Stimulated activated CD8-positive, alpha-beta memory T cell treated with anti-CD3 and anti-CD28 coated beads, Interleukin-12 subunit alpha, Interleukin-12 subunit beta, amount 100 ng/mL, for 1 hour (primary cell): ENCODE measurements at places on chromosomes 7 and 10.

DNA sequence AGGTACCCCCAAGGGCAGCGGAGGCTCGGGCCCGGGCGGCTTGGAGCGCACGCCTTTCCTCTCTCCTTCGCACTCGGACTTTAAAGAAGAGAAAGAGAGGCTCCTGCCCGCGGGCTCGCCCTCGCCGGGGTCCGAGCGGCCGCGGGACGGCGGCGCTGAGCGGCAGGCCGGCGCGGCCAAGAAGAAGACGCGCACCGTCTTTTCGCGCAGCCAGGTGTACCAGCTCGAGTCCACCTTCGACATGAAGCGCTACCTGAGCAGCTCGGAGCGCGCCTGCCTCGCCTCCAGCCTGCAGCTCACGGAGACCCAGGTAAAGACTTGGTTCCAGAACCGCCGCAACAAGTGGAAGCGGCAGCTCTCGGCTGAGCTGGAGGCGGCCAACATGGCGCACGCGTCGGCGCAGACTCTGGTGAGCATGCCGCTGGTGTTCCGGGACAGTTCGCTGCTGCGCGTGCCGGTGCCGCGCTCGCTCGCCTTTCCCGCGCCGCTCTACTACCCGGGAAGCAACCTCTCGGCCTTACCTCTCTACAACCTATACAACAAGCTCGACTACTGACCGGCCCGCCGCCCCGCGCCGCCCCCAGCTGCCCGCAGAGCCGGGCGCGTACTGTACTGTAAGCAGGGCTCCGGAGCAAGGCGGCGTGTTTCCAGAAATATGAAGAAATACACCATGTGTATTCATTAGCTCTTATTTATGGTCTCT lies 1.8 kb downstream of the HMX2 start:
- DNase-seq, result no peak

GRCh38 chr7:5173496-5173895 lies 16.5 kb upstream of the WIPI2 start:
- no peak for DNase-seq

- DNase-seq, result no peak
Observed at GRCh38 chr10:43925793-43926192, 277.1 kb upstream of the ZNF32 start.

GRCh38 chr7:21867226-21867625 lies 78.5 kb downstream of the CDCA7L start:
- no peak for DNase-seq

DNA sequence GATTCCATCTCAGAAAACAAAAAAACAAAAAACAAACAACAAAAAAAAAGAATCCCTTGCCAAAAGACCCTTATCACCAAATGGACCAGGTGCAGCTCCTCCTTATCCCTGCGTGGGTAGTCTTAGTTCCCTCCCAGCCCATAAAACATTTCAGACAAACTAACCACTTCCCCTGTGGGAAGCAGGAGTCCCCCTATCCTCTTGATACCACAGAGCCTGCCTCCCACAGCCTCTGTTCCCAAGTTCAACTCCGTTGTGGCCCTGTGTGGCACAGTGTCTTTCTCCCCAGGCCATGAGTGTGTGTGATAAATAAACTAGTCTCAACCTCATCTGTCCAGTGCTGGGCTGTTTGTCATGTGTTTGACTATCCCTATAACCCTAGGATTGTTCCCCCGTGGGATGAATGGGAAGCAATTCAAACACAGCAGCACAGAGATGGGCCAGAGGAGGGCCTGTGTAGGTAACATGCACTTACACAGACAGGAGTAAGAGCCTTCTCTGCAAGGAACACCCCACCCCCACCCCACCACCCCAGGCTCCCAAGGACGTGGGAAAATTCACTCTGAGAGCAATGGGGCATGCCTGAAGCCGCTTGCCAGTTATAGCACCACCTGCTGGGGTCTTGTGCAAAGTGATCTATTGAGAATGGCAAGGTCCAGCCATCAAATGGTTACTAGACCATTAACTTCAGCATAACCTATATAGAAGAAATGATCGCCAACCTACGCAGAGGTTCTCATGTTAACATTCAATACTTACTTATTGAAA lies 147.1 kb upstream of the GHITM start:
- no peak for DNase-seq

DNA sequence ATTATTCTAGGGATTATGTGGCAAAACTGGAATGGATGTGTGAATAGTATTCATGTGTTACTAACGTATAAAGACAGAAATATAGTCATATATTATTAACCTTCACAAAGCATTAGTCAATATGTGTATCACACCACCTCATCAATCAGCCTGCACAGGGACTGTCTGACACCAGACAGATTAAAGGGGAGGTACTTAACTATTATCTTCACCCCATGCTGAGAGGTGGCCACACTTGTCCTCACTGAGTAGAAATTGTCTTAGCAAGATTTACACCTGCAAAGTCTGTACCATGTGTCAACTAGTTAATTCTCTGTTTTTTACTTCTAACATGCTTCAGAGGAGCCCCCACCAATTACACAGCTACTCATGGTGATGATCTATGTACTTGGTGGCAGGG lies 146.3 kb upstream of the LRGUK start:
- no peak for DNase-seq

DNA sequence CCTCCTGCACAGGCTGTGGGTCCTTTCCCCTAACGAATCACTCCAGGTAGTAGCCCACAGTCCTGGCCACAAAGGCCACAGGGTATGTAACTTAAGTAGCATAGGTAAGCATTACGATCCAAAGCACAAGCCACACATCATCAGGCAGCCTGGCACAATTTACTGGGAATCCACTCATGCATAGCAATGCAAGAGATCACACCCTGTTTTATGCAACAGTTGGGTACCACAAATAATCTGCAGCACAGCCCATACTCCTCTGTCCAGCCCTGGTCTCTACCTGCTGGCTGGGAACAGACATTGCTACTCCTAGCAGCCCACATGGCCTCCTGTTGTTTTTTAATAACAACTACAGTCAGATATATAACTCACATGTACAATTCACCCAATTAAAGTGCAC lies 34.3 kb downstream of the SRPK2 start:
- DNase-seq, result no peak

- no peak for DNase-seq
Observed at GRCh38 chr10:22133749-22134624, 83.8 kb downstream of the EBLN1 start.

- DNase-seq, result no peak
Observed at GRCh38 chr7:120181499-120181898, 91.5 kb upstream of the KCND2 start.

DNA sequence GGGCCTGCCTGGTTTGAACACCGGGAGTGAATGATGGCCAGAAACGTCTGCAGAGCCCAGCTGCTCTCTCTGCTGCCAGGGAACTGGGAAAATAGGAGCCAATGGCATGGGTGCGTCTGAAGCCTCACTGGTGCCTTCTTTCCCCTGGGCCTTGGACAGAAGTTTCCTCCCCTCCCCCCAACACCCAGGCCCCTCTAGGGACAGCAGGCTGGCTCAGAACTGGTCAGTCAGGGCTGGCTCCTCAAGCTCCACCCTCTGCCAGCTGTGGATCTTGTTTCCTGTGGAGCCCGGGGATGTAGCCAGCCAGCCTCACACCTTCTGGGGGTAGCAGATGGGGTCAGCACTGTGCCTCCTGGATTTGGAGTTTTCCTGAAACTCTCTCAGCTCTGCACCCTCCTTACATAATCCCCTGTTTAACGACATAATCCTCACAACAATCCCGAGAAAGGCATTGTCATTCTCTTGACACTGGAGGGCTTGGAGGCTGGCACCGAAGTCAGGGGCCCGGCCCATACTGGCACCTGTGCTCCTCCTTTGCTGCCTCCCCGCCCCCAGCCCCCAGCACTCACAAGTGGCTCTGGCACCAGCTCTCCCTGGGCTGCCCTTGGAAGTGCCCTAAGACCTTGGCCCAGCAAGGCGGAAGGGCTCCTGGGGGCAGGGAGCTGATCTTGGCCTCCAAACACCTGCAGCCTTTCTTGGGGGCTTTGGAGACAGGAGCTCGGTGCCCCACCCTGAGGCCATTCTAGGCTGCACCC lies 5.7 kb downstream of the LDB3 start:
- no peak for DNase-seq

GRCh38 chr10:96082153-96082552 lies 38.8 kb downstream of the CCNJ start:
- DNase-seq, result no peak

DNA sequence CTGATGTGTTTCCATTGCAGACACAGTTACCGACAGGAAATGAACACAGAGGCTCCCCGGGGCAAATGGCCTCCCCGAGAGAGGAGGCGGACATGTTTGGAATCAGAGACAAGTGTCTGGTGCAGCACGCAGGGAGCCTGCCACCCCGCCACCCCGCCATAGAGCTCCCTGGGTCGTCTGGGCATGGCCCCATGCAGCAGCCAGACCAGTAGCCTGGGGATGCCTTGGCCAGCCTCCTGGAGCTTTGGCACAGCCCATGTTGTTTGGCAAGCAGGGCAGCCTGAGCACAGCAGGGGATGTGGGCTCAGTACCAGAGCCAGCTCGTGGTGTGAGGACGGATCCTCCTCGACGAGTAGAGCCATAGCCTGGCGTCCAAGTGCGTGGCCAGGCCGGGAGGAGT lies 80.8 kb downstream of the NKX6-2 start:
- DNase-seq, result no peak

DNA sequence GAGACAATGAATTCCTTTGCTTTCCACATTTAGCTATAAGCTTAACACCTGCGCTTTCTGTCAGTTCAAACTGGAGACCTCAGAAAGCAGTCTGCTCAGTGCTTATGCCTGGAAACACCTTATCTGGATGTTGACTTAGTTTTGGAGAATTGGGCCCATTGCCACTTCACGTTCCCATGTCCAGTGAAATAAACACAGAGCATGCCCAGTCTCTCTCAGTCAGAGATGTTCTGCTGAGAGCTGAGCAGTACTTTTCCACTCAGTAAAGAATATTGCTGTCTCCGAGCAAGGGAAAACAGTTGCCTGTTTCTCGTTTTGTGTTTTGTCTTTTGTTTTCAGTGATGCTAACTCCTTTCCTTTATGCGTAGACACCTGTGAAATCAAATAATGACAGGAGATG lies 83.2 kb upstream of the PRR15 start:
- no peak for DNase-seq

- no peak for DNase-seq
Observed at GRCh38 chr10:81071087-81071796, 533.5 kb downstream of the SH2D4B start.

- peak; percentile 47 for DNase-seq
Observed at GRCh38 chr10:119595676-119596515, 868 bp downstream of the TIAL1 start.

DNA sequence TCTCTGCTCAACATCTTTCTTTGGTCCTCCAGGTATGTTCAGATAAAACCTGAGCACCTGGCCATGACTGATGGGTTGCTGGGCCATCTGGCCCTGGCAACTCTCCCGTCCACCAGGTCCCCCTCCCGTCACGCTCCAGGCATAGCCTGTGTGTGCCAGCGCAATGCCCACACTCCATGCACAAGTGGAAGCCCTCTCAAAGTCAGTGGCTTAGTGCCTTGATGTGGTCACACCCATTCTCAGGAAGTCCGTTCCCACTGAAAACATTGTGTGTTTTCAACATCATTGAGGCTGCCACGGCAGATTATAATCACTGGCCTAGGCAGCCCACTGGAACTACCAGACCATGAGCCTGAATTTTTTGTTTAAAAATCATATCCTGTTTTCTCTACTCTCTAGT lies 170.6 kb upstream of the LANCL2 start:
- DNase-seq, result no peak

GRCh38 chr10:116296291-116296721 lies 23.3 kb upstream of the GFRA1 start:
- no peak for DNase-seq

DNA sequence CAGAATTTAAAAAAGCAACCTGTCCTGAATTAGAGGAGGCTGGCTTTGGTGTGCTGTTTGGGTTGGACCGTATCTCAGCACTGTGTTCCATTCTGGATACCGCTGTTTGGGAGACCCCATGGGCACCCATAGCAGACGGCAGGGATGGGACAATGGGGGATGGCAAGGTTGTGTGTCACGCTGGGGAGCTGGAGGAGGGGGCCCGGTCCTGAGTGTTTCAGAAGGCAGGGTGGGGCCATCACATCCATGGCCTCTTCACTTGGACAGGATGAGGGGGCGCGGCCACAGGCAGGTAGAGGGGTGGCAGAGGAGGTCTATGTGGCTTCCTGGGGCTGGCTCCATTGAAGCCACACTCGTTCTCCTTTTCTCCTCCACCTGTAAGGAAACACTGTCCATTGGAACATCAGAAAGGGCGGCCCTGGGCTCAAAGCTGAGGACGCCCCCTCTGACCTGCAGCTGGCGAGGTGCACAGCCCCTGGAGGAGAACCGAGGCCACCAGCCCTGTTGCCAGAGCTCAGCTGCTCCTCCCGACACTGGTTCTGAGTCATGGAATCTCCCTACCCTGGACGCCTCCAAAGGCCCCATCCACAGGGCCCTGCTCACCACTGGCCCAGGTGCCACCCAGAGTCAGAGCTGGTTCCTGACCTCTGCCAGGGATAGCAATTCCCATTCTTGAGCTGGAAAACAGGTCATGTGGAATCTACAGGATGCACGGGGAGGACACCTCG lies 587.3 kb downstream of the DNAJB6 start:
- no peak for DNase-seq
